Stimulated activated CD8-positive, alpha-beta memory T cell treated with anti-CD3 and anti-CD28 coated beads, Interleukin-12 subunit alpha, Interleukin-12 subunit beta, amount 100 ng/mL, for 1 hour (primary cell): ENCODE measurements at places on chromosomes 3 and 15.

DNA sequence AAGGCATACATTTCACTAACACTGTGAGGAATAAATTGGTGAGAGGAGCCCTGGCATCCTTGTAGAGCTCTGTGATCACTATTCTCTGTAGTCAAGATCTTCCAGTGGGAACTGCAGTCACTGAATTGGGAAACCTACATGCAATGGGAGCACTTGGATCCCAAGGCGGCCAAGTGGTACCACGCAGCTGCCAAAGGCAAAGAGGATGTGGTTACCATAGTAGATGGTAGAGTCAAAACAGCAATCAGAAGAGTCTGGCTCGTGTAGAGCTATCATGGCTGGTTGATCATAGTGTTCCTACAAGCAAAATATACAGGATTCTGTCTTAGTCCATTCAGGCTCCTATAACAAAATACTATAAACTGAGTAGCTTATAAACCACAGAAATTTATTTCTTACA, 849.7 kb downstream of the ROBO2 start:
- DNase-seq = no peak

DNA sequence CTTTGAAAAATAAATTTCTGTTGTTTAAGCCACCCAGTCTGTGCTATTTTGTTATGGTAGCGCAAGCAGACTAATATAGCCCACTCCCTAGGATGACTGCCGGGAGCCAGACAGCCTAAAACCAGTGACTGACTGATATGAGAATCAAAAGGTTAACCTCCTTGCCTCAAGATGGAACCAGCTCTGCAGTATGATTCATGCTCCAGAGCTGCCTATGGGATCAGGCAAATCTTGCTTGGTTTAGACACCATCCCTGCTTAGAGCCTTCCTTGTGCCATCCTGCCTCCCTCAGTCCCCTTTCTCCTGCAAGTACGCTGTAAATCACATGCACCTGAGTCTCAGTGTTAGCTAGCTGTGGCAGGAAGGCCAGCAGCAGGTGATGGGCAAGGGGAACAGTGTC, 39.3 kb downstream of the TRANK1 start:
- DNase-seq = no peak

- no peak for DNase-seq
These were observed 39.0 kb downstream of the TSC22D2 start for GRCh38 chr3:150447084-150447483.

DNA sequence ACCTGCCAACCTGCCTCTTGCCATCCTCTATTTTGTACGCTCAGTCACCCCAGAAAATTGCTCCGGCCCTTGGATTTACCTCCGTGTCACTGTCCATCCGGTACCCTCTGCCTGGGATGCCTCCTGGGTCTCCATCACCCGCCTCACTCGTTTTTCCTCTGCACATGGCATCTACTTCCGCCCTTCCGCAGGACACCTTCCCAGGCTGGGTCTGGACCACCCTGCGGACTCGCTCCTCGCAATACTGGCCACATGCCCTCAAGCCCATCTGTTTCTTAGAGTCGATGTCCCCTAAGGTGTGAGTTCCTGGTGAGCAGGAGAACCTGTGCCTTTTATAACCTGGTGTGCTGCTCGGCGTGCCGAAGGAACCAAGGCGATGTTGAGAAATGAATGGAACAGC, 58.5 kb downstream of the APBA2 start:
- DNase-seq = no peak

DNA sequence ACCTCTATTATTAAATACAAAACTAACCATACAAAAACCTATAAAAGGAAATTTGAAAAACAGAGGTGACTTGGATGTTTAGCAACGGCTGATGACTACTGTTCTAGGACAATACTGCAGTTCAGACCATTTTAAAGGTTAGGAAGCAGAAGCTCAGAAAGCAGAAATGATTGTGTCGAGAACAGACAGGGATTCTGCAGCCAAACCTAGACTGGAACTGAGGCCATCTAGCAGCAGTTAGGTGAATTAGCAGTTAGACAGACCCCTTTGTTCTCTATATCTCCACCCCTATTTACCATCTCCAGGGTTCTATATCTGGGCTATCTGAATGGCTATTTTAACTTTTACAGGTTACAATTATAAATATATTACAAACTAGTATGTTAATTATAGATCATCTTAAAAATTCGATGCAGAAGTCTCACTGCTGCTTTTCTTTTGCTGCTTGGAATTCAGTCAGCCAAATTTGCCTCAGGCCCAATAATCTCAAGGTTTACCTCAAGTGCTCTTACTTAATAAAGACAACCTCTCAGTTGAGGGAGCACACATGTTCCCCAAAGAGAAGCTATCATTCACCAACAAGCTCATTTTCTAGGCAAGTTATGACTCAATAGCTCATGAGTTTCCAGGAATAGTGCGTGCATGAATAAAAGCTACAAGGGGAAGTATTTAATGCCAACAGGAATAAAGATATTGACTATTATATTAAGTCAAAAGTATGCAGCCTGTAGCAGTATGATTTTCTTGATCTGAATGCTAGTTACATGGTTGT, 9.3 kb upstream of the IL1RAP start:
- DNase-seq = no peak

DNA sequence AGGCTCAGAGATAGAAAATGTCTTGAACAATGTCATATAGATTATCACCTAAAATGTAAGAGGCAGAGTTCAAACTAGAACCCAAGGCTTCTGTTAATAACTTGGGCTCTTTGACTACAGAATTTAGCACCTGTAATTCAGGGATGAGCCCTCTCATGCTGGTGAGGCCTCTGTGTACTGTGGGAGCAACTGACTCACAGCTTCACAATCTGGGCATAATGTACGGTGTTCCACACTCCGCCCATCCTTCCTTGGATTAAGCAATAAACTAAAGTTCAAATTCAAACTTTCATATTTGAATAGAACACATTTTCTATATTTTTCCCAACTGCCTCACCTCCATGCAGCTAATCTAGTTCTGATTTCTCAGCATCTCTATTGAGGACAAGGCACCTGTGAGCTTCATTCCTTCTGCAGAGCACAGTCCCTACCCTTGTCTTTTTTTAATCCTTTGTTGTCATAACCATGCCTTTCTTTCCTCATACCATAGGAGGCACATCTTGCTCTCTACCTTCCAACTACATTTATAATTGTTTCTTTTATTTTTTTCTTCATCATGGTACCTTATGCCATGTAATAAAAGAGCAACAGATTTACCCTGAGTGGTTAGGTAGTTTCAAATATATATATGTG, 392.1 kb downstream of the NLGN1 start:
- no peak for DNase-seq

- no peak for DNase-seq
These were observed 266.3 kb downstream of the SI start for GRCh38 chr3:164812042-164812441.

- no peak for DNase-seq
These were observed 617.6 kb upstream of the UBE2E2 start for GRCh38 chr3:22585504-22585903.

DNA sequence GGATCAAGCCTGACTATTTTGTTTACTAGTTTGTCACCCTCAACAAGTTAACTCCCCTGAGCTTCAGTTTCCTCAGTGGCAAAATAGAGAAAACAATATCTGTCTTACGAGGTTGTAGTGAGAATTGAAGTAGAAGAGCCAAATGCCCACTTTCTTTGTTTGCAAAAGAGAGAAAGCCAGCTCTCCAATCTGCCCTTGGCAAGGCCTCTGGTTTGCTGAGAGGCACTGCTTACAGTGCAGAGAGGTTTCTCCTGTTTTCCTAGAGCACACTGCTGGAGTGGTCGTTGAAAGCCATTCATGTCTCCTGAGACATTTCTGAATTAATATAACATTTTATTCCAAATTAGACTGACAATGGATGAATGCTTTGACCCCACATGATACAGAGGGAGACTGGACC, 260.5 kb upstream of the IGF1R start:
- DNase-seq = no peak

- no peak for DNase-seq
These were observed 35.2 kb downstream of the IFT122 start for GRCh38 chr3:129474984-129475804.

GRCh38 chr3:4362523-4362922, 59.4 kb downstream of the SETMAR start:
- no peak for DNase-seq

DNA sequence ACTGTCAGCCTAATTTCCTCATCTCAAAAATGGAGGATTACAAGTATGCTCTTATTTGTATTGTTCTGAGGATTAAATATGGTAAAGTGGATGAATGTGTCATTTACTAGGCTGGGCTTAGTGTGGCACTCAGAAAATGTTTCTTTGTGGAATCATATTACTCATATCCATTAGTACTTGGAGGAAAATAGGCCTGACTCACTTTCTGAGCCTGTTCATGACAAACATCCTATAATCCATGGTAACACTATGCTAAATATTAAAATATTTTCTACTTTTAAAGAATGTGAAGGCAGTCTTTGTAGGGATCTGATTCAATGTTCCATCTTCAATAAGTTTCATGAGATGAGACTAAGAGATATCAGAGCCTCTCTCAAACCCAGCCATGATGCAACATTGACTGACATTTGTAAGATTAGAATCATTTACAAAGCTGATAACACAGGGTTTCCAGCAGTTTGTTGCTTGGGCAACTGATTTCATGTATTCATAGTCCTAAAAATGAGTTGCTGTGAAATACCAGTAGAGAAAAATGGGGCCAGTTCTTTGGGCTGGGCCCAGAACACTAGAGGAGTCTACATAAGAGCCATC, 1048.5 kb downstream of the NTRK3 start:
- no peak for DNase-seq

DNA sequence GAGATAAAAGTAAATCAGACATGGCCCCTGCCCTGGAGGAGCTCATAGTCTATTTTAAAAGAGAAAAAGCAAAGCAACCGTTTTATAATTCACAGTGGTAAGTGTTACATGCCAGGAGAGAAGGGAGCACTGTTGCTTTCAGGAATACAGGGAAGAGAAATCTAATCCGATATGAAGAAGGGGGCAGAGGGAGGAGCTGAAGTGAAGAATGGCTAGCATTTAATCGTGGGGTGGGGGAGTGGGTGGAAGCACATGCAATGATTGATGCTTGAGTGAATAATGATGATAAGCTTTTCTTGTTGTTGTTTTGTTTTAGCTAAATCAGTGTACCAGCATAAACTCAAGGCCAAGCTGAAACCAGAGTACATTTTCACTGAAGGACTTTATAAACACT, 629.5 kb downstream of the MAGI1 start:
- no peak for DNase-seq

GRCh38 chr15:80036071-80036470, 23.4 kb upstream of the ZFAND6 start:
- no peak for DNase-seq

DNA sequence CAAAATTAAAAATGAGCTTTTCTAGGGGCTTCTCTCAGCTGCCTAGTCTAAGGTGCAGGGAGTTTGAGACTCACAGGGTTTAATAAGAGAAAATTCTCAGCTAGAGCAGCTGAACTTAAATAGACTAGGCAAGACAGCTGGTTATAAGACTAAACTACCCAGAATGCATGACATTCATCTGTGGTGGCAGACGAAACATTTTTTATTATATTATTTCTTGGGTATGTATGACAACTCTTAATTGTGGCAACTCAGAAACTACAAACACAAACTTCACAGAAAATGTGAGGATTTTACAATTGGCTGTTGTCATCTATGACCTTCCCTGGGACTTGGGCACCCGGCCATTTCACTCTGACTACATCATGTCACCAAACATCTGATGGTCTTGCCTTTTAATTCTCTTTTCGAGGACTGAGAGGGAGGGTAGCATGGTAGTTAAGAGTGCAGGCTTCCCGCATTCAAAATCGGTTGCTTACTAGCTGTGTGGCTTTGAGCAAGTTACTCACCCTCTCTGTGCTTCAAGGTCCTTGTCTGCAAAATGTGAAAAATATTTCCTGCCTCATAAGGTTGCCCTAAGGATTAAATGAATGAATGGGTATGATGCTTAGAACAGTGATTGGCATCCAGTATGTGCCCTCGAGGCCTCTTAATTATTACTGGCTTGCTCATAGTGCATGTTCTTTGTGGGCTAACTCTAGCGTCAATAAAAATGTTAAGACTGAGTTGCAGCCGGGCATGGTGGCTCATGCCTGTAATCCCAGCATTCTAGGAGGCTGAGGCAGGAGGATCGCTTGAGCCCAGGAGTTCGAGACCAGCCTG, 984 bp downstream of the CCR5 start:
- no peak for DNase-seq

- DNase-seq = no peak
These were observed 54.9 kb upstream of the CCR2 start for GRCh38 chr3:46298871-46299607.

DNA sequence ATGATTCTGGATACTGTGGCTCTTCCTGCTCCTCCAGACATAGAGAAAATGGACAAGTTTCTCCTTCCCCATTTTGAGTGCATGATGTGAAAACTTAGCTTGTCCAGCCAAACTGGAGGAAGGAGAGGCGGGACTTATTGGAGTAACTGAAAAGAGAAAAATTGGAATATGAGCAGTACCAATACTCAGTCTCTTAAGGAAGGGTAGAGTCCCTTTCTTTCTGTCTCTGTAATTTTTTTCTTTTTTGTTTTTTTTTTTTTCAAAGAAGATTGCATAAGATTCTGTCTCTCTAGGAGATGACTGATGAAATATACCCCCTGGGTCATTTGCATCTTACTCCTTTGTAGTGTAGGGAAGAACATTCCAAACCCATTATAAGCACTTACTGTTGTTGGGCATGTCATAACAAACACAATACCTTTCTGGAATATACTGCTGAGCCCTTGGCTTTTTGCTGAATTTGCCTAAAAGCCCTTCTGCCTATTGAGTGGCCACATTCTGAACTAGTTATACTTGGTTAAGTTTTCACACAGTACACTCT, 498.1 kb upstream of the TPRG1 start:
- DNase-seq = no peak

- no peak for DNase-seq
These were observed 98.9 kb downstream of the LRRK1 start for GRCh38 chr15:101018016-101018415.

DNA sequence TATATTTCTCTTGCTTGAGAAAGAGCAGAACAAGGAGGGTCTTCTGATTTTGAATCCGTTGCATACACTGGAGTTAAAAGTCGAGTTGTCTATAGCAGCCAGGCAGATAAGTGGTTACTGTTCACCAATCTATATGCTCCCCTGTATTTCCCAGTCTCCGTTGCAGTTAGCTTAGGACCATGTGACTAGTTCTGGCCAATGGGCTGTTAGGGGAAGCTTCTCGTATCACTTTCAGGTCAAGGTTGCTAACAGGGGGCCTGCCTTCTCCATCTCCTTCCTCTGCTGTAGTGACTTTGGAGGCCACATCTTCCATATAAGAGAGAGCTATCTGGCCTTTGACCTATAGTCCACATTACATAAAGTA, 188.5 kb upstream of the KBTBD8 start:
- DNase-seq = no peak

GRCh38 chr15:58805095-58805494, 34.0 kb downstream of the MINDY2 start:
- no peak for DNase-seq

GRCh38 chr3:120683213-120683612, 1.2 kb upstream of the HGD start:
- no peak for DNase-seq

DNA sequence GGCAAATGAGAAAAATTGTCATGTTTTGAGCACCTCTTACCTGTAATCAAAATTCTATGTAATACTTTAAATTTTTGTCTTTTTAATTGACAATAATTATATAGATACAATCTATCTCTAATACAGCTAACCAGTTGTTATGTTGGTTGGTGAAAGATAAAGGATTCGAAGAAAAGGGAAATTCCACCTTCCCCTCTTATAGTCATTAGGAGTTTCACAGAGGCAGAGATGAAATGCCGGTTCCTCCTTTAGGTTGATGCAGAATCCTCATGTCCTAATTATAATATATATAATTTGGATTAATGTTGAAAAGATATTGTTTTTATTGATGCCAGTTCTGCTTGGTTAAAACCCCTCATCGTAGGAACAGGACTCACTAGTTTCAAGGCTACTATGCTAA, 67.1 kb downstream of the LRCH3 start:
- no peak for DNase-seq
